ENCODE measurements at places on chromosomes 1 and 21.

DNA sequence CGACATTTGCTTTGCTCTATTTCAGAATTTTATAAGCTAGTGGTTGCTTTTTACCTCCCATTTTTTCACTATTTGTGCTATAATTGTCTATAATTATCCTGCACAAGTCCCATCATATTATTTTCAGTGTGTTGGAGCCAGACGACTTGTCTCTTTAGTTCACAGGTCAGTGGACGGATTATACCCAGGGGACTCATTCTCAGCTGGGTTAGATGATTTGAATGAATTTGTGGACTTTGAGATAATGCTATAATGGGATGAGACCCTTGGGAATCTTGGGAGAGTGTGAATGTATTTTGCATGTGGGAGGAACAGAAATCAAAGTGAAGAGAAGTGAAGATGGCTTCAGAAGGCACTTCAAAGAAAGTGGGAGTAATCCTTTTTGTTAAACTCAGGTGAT lies 31.5 kb upstream of the KCNK1 start:
- DNase-seq = no peak

DNA sequence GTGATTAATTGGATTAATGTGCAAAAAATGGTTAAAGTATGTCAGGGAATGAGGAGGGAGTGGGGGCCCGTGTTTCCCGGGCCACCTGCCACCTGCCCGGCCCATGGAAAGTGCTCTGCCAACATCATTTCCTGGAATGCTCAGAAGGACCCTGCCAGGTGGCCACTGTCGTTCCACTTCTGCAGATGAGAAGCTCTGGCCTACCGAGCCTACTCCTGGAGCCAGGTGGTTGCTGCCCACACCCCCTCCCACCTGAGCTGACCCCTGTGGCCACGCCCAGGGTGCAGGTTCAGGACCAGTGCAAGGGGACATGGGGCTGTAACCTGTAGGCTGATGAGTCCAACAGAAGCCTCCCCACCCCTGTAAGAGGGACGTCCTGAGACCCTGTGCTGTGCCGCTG lies 99.7 kb downstream of the PRDM16 start:
- no peak for DNase-seq

DNA sequence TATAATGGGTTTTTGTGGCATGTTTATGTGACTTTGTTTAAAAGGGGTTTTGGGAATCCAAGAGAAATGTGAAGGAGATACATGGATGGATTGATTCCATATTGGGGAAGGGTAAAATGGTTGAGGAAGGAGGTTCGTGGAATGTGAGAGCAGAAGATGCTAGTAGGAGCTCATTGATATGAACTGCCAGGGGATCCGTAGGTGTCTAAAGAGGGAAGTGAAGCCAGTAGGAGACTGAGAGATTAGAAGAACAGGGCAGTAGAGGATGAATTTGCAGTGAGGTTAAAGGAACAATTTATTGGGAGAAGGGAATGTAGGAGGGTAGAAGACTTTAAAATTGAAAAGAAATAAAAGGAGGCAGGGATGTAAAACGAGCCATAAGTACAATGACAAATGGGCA lies 252.6 kb downstream of the GPR52 start:
- DNase-seq = no peak

GRCh38 chr1:247445526-247446356 lies 12.2 kb downstream of the OR2B11 start:
- no peak for DNase-seq

GRCh38 chr1:24908591-24909259 lies 21.4 kb downstream of the RUNX3 start:
- no peak for DNase-seq

GRCh38 chr1:219587801-219588561 lies 24.9 kb downstream of the ZC3H11B start:
- no peak for DNase-seq

- no peak for DNase-seq
These were observed 18.9 kb upstream of the ZFP69B start for GRCh38 chr1:40431385-40431784.

DNA sequence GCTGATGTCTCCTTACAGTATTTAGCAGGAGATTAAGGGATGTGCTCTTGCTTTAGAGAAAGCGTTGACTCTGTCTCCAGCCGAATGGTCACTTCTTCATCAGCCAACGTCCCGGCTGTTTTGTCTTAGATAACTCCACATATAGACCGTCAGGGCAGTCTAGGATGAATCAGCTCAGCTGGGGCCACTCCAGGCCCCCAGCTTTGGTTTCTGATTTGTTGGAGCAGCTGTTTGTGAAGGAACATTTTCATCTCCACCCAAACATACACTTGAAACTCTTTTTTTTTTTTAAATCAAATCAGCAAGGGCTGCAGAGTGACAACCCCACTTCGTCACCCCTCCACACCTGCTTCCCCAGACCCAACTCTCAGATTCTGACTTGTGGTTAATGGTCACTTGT lies 206.1 kb upstream of the GALNT2 start:
- DNase-seq = no peak

DNA sequence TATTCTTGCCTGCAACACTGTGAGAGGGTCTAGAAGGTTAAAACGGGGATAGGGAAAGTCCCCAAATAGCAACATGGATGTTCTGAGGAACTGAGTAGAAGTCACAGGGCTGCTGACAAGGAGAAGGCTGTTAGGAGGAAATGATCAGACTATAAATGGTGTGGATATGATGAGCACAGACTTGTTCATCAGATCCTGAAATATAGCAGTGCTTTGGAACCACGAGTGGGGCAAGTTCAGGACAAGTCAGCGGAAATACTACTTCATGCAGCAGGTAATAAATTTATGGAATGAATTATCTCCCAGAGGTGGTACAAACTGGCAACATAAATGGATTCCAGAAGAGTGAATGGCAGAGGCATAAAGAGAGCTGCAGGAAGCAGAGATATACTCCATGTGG lies 3.2 kb upstream of the KIAA0040 start:
- no peak for DNase-seq

- no peak for DNase-seq
These were observed 3.3 kb downstream of the EPHA2 start for GRCh38 chr1:16152481-16153087.

DNA sequence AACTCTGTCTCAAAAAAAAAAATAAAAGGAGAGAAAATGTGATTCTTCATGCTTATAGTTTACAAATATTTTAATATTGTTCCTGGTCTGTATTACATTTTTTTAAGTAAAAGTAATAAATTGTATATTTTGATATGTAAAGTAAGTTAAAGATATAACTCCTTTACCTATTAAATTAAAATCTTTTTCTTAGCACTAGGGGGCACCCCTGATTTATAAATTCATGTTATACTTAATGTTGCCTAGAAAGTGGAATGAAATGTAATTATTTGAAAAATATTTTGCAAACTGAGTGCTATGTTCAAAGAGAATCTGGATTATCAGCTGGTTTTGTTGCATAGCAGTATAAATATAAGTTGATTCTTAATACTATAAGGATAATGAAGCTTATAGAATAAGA lies 49.2 kb downstream of the RALGPS2 start:
- DNase-seq = no peak

- DNase-seq = no peak
These were observed 21.6 kb downstream of the SDHC start for GRCh38 chr1:161335796-161336195.

GRCh38 chr1:90193116-90193515 lies 198.2 kb downstream of the ZNF326 start:
- no peak for DNase-seq

DNA sequence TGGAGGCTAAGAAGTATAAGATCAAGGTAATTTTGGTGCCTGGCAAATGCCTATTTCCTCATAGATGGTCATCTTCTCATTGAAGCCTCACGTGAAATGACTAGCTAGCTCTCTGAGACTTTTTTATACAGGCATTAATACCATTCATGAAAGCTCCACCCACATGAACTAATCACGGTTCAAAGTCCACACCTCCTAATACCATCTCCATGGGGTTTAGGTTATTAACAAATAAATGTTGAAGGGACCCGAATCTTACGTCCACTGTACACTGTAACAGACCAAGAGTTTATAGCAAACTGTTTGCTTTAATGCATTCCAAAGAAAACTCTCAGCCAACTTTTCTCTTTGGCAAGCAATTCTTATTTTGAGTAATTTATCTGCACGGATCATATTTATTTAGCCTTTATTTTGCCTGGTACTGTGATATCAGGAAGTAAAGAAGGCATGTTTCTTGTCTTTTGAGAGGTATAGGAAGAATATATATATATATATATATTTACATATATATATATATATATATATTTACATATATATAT lies 296.1 kb upstream of the LRRC7 start:
- DNase-seq = no peak

DNA sequence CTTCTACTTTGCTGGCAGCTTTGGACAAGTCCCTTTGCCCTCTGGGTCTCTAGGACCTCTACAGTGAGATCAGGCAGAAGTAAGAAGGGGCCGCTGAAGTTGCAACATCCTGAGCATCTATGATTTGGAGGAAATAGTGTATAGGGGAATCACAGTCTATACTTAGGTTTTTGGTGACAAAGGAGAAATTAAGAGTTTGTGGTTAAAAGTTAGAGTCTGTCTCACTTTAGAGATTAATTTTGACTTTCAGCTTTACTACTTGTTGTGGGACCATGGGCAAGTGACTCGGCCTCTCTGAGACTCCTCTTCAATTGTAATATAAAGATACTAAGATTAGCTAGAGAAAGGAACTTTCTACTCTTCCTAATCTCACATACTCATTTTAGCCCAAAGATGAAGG lies 33.1 kb upstream of the LMX1A start:
- no peak for DNase-seq

- DNase-seq = no peak
These were observed 4.4 kb downstream of the TGFB2 start for GRCh38 chr1:218349348-218350034.

DNA sequence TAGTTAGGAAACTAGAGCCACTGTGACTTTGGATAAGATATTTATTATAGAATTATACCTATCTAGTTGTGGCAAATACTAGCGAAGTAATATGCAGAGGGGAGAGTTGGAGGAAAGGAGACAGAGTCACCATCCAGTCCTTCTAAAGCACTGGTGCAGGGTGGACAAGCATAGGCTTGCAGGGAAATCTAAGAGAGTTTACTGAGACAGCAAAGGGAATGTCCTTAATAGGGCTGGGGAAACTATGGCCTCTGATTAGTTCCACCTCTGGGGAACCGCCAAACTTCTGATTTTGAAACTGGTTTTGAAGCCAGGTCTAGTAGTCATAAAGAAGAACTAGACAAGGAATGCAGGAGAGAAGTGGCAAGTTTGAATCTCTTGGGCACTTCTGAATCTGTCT lies 407.9 kb downstream of the VAV3 start:
- DNase-seq = no peak

DNA sequence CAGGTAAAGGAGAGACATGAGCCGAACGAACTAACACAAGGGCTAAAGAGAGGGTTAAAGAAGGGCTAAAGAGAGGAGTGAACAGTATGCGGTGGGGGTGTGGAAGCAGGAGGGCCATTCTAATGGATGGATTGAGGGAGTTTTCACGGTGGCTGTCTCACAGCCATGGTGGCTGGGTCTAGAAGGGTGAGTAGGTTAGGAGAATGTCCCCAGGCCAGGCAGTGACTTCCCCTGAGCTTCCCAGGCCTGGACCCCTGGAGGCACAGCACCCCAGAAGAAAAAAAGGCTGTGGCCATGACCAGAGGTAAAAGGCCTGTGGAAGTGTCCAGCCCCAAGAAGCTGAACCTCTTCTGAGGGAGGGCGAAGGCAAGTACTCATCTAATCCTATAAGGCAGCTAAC lies 3.6 kb downstream of the FNDC5 start:
- DNase-seq = no peak

DNA sequence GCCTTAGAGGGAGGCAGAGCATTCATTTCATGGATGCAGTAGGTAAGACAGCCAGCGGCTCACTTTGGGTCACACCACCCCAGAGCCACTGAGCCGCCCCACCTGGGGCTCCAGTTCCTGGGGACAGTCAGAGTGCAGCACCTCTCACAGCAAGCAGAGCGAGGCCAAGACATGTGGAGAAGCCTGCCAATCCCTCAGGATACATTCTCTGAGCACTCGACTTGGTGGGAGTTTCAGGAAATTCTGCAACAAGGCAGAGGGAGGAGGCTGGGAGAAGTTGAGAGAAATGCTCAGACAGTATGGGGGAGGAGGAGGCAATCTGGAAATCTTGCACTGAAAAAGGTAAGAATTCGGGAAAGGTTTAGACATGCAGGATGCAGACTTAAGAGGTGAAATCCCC lies 60.8 kb upstream of the WLS start:
- DNase-seq = no peak

- peak; percentile 19 for DNase-seq
These were observed 2.1 kb upstream of the KIF21B start for GRCh38 chr1:201025571-201026002.

DNA sequence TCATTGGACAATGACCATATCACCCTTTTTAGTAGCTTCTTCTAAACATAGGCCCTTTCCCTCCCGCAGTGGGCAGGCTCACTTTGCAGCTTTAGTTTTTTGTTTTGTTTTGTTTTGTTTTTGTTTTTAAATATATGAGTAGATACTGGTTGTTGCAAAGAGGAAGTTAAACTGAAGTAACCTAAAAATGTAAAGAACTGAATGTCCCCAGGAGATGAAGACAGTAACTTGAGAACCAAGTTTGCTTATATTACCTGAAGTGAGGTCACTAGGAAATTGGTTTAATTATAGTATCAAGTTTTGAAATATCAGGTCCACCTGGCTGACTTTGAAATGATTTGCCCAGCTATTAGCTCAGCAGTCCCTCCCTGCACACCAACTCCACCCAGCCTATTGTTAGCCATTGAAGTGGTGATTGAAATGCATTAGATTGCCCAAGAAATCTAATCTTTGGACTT lies 18.2 kb downstream of the SMAP2 start:
- DNase-seq = no peak

DNA sequence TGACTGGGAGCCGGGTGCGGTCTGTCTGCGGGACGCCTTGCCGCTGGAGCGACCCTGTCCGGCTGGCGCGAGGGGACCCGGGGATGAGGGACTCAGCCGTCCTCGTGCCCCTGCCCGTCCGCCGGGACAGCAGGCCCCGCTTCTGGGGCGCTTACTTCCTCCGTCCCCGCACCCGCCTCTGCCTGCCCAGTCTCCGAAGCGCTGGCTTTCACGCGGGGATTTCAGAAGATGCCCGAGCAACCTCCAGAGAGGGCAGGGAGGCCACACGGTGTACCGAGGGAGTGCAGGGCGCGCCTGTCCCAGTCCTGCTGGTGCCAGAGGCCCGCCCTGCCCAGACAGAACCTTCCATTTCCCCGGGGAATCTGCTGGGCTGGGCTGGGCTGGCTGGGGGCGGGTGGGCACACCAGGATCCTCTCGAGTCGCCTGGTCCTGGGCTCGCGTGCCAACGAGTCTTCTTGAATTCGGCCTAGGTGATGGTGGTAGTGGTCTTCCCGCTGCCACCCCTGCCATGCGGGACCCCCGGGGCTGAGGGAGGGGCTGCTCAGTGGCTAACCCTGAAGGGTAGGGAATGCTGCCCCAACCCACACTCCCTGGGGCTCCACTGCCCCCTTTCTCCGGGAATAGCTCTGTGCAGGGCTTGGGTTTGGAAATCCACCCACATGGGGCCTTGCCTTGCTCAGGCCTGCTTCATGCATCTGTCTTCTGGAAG lies 2.5 kb upstream of the TRPM2 start:
- no peak for DNase-seq

- no peak for DNase-seq
These were observed 27.4 kb upstream of the ASPM start for GRCh38 chr1:197173571-197174507.

GRCh38 chr1:201947697-201948008 lies 1.3 kb upstream of the LMOD1 start:
- no peak for DNase-seq
